ENCODE measurements at places on chromosomes 13 and 19.

DNA sequence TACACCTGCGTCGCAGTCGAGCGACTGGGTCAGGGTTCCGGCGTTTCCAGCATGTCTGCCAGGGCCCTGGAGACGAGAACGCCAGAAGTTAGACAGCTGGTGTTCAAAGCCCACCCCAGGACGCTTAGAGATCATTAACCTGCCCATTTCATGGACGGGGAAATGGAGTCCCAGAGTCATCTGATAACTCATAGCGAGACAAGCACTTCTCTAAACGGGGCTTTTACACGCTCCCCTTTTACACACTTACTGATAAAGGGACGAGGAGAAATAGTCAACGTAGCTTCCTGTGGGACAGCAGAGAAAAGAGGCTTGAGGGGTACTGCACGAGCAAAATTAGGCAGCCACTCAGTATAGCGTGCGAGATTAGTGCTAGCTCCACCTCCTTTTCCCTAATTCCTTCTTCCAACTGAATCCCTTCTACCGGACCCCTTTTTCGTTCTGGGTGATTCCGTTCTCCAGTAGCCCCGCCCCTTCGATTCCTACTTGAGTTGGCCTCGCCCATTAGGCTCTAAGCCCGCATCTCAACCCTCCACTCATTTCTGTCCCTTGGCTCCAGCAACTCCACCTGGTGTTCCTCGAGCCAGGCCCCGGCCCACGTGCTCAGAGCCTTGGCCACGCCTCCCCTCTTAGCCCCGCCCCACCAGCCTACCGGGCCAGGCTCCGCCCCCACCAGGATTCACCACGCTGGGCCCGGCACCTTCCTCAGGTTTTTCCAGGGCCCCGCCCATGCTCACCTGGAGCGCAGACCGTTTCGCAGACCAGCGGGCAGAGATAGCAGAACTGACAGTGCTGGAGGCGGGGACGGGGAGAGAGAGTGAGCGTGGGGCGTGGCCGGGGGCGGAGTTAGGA, 3.7 kb downstream of the HRC start:
- peaks cover 27% of the 10 kb centered on the region for H3K4me1 ChIP-seq
- H3K27me3 ChIP-seq: peaks cover 11% of the 10 kb centered on the region
- peak overlapping the region; percentile 86 for H3K27ac ChIP-seq
- no peaks in the 10 kb centered on the region for H3K36me3 ChIP-seq
- DNase-seq: no peak

DNA sequence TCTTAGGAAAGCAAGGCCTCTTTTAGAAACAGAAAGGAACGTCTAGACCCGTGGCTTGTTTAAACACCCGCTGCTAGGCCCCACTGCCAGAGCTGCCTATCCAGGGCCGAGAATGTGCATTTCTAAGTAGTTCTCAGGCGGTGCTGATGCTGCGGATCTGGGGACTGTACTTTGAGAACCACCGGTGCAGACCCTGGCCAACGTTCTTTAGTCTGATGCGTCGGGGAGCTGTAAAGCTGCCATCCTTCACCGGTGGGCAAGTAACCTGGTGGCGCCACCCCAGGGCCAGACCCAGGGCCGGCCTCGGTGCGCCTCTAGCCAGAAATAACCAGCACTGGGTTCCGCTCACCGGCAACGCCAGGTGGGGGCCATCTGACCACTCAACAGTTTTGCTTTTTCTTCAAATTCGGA, 47.1 kb downstream of the TGDS start:
- peak overlapping the region; percentile 98 for H3K27ac ChIP-seq
- H3K27me3 ChIP-seq: no peaks in the 10 kb centered on the region

DNA sequence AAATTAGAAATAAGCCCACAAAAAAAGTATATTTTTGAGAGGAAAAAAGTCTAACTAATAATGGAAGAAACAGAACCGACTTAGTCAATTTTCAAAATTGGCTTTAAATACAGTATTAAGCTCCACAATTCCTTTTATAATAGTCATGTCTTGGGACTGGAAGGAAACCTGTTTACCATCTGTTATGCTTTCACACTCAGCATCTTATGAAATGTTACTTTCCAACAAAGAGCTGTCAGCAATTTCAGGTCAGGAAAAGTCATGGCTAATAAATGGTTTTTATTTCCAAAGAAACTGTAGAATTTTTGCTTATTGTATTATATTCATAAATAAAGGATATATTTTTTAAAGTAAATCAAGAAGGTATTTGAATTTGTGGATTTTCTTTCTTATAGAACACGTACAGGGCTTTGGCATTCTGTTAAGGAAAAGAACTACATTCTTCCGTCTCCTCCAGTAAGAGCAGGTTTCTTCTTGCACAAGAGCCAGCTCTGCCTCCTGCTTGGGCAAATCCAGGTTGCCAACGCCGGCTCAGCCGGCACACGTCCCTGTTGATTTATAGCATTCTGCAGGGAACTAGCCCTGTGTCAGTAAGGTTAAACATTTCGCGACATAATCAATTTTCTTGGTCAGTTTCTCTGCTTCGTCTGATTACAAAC, 52.9 kb upstream of the GPR12 start:
- no peaks in the 10 kb centered on the region for H3K4me1 ChIP-seq
- no peaks in the 10 kb centered on the region for H3K36me3 ChIP-seq

GRCh38 chr19:5985098-5985783, 7.3 kb upstream of the RANBP3 start:
- no peak overlapping the region for H3K27ac ChIP-seq
- no peak for DNase-seq
- H3K36me3 ChIP-seq: no peaks in the 10 kb centered on the region
- no peak overlapping the region for H3K4me3 ChIP-seq
- H3K27me3 ChIP-seq: no peaks in the 10 kb centered on the region
- H3K4me1 ChIP-seq: peaks cover 13% of the 10 kb centered on the region

- H3K27me3 ChIP-seq: no peaks in the 10 kb centered on the region
- DNase-seq: no peak
- peaks cover 45% of the 10 kb centered on the region for H3K36me3 ChIP-seq
- H3K4me3 ChIP-seq: no peak overlapping the region
- no peak overlapping the region for H3K27ac ChIP-seq
These were observed 85.6 kb upstream of the MCF2L start for GRCh38 chr13:112883241-112883945.

GRCh38 chr13:41056194-41056593, 5.1 kb upstream of the WBP4 start:
- H3K4me1 ChIP-seq: peaks cover 22% of the 10 kb centered on the region
- no peak for DNase-seq
- H3K36me3 ChIP-seq: no peaks in the 10 kb centered on the region
- no peaks in the 10 kb centered on the region for H3K27me3 ChIP-seq
